T-helper 9 cell (primary cell): ENCODE measurements at places on chromosomes 12 and 14.

GRCh38 chr12:59620326-59620725, 24.5 kb downstream of the SLC16A7 start:
- DNase-seq: no peak

DNA sequence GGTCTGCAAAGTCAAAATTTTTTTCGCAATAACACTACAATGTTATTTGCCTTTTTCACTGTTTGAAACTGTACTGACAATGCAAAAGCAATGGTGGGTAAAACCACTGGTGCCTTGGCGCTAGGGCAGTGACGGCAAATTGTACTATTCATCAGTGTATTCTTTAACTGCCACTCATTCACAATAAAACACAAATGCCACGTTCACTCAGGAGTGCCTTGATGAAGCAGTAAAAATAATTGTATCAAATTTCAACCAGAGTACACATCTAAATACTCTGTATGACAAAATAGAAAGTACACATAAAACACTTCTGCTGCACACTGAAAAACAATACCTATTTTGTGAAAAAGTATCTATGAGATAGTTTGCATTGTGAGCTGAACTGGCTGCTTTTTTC, 17.8 kb downstream of the DCAF5 start:
- DNase-seq: no peak

DNA sequence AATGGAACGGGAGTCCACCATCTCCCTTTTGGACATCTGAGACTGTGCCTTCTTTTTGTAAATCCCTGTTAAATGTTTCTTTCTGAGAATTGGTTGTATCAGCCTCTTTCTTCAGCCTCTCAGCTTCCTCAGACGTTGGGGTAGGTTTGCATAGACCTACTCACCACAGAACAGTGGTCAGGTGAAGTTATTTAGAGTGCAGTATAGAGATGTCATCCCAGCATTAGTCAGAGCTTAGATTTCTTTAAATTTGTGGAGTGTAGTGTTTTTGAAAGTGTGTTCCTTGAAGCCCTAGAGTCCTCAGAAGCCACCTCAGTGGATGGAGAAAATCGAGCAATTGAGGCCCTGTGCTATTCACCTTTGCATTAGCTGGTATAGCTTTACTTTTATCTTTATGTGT, 8.9 kb upstream of the EEA1 start:
- no peak for DNase-seq

DNA sequence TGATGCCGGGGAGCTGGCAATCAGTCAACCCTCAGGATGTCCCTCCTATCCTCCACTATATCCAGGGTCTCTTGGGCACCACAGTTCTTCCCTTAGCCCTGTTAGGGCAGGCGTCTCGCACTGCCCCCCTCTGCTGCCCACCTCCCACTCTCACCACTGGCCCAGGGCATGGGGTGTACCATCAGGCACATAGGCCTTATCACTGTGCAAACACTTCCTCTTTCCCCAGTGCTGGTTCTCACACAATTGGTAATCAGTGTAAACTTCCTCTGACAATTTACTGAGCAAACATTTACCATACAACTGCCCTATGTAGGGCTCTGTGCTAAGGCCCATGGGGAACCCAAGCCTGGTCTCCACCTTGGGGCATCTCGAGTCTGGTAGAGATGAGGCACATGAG, 20.1 kb upstream of the TMED10 start:
- DNase-seq: no peak
